CD4-positive, alpha-beta T cell treated with Interleukin-15 for 4 hours (primary cell): ENCODE measurements at places on chromosomes 12 and 14.

GRCh38 chr12:108840605-108841332, 16.6 kb downstream of the SSH1 start:
- no peak for DNase-seq

DNA sequence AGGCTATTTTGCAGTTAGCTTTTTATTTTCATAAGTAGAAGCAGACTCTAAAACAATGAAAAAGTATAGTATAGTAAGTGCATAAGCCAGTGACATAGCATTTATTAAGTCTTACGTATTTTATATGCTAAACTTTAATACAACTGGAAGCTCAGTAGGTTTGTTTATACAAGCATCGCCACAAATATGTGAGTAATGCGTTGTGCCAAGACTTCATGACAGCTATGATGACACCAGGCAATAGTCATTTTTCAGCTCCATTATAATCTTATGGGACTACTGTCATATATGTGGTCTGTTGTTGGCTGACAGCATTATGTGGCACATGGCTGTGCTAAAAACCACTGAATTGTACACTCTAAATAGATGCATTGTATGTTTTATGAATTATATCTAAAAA, 40.3 kb downstream of the SLC38A2 start:
- DNase-seq, result no peak

- no peak for DNase-seq
These were observed 20.2 kb downstream of the ZFHX2 start for GRCh38 chr14:23531391-23531790.

GRCh38 chr14:39203659-39204606, 28.9 kb downstream of the PNN start:
- DNase-seq, result no peak

DNA sequence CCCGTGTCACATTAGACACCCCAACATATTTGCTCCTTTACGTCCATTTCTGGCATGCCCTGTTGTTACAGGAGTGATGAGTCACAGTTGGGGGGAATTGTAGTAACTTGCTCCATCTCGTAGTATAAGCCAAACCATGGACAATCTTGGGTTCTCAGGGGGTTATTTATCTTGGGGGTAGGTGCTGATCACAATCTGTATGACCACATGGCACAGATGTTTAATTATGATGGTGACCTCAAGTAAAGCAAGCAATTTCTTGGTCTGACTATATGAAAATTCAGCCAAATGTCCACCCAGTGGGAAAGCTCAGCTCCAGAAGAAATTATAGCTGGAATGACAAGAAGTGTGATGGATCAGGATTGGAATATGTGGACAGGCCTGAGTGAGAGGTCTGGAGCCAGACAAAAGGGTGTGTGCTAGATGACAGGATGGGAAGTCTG, 32.1 kb upstream of the STON2 start:
- DNase-seq, result no peak

DNA sequence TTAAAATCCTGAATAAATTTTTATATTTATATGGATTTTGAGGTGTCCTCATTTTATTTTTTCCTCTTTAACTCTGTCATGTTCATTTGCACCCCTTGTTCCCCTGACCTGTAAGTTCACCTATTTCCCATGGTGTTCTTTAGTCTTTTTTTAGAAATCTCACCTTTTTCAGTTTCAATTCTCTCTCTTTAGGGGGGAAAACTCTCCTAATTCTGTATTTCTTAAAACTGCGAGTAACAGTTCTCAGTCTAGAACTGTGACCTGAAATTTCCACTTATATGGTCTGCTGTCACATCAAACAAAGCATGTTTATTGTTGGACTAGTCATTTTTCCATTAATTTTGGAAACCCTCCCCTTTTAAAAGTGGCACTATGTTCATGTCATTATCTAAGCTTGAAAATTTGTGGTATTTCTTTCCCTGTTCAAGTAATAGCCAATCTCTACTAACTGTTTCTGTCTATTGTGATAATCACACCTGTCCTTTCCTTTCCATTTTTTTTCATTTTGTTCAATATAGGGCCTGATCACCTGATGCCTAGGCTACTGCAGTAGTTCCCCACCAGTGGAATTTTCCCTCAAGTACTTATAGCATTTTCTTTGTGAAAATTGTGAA, 14.0 kb upstream of the FBXO33 start:
- DNase-seq, result no peak

GRCh38 chr12:40010899-40011774, 94.7 kb downstream of the SLC2A13 start:
- DNase-seq, result peak; percentile 79

GRCh38 chr12:57454566-57455373, at the start of gene INHBE:
INHBE (plus strand) TSS chr12:57455307; CDS start chr12:57455537, 230 bp downstream.
- no peak for DNase-seq

GRCh38 chr12:57342207-57342691, 88.6 kb downstream of the R3HDM2 start:
- DNase-seq, result no peak

GRCh38 chr12:113577464-113578129, 105.9 kb upstream of the LHX5 start:
- DNase-seq, result no peak

DNA sequence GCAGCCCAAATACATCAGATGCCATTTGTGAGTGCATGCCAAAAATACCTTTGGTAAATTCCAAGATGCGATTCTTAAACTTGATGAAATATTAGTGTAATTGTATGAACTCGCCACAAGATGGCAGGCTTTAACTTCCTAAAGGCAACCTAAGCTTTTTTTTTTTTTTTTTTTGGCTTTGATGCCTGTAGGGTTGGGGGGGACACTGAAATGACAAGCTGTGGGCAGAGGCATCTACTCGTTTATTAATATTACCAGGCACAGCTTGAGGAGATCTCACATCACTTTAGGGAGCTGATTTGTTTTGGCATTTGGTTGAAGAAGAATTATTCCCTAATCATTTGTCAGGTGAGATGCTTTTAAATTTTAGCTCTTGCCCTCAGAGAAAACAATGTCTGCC, 126.7 kb upstream of the CCDC196 start:
- DNase-seq, result peak; percentile 36

GRCh38 chr12:132356691-132357622, 27.6 kb upstream of the GALNT9 start:
- no peak for DNase-seq

GRCh38 chr12:7439579-7440505, 4.1 kb downstream of the CD163L1 start:
- peak; percentile 20 for DNase-seq

- DNase-seq, result no peak
These were observed 245.1 kb downstream of the GXYLT1 start for GRCh38 chr12:41899577-41899976.

DNA sequence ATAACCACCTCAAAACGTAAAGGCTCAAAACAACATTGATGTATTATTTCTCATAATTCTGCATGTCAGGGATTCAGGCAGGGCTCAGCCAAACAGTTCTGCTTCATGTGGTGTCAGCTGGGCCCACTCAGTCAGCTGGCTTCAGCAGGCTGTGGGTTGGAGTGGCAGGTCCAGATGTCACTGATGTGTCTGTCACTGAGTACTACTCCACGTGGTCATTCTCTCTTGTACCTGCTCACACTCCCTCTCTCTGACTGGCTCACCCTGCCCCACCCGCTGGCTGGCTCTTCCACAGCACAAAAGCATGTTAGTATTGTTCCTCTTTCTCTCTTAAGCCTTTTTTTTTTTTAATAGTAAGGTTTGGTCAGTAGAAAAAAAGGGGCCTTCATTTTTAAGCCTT, 182.4 kb downstream of the DICER1 start:
- DNase-seq, result no peak

DNA sequence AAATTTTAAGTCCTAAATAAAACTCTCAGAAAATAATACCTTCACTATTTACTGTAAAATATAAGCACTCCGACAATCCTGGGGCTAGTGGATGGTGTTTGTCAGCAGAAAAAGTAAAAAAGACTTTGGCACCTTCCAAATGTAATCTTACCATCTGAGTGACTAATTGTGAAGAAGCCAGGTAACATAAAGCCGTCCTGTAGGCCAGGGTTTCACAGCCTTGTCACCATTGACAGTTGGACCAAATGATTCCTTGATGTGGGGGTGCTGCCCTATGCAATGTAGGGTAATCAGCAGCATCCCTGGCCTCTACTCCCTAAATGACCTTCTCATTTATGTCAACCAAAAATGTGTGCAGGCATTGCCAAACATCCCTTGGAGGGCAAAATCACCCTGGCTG, 87.2 kb downstream of the CAPZA3 start:
- no peak for DNase-seq

- DNase-seq, result peak; percentile 92
These were observed at the start of gene KIF21A for GRCh38 chr12:39443081-39443928. KIF21A (minus strand) TSS chr12:39443120; CDS start chr12:39442970, 150 bp downstream.

- no peak for DNase-seq
These were observed 24.2 kb upstream of the P2RX7 start for GRCh38 chr12:121108492-121108891.

GRCh38 chr12:63978519-63978918, 134.0 kb downstream of the SRGAP1 start:
- DNase-seq, result no peak

DNA sequence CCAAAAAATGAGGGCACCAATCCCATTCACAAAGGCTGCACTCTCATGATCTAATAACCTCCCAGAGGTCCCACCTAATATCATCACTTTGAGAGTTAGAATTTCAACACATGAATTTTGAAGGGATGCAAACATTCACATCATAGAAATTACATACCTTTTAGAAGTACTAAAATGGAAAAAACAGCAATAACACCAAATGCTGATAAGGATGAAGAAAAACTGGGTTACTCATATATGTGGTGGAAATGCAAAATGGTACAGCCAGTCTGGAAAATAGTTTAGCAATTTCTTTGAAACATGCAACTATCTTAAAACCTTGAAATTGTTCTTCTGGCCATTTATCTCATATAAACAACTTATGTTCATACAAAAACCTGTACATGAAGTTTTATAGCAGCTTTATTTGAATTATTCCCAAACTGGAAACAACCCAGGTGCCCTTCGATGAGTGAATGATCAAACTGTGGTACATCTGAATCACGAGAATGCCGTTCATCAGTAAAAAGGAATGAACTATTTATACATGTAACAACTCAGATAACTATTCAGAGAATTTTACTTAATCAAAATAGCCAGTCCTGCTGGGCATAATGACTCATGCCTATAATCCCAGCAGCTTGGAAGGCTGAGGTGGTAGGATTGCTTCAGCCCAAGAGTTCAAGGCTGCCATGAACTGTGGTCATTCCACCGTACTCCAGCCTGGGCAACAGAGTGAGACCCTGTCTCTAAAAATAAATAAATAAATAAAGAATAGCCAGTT, 109.4 kb upstream of the SSTR1 start:
- DNase-seq, result no peak

DNA sequence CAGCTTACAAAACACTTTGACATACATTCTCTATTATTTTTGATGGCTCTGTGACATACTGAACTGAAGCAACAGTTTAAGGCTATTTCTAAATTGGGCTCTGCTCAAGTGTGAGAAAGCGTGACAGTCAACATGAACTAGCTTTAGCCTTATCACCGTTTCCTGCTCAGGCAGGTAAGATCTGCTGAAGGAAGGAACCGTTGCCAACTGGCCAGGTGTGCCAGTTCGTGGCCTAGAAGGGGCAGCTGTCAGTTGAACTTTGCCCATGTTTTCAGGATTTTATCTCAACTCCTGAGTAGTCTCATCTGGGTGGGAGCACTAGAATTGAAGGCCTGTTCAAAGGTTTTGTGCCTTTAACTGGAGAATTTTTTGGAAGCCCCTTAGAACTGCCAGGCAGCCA, 79.5 kb downstream of the ETV6 start:
- peak; percentile 17 for DNase-seq
